Stimulated activated CD4-positive, alpha-beta T cell treated with anti-CD3 and anti-CD28 coated beads, Interleukin-1b, Interleukin-23, amount 100 ng/mL, for 24 hours (primary cell): ENCODE measurements at places on chromosomes 11 and 22.
A peak's percentile ranks its signal among the peaks of the same experiment; 100 is the strongest.

- no peak for DNase-seq
Measured at GRCh38 chr11:23687991-23688390, 808.9 kb upstream of the LUZP2 start.

- DNase-seq: no peak
Measured at GRCh38 chr11:77604281-77604680, 14.5 kb downstream of the AQP11 start.

DNA sequence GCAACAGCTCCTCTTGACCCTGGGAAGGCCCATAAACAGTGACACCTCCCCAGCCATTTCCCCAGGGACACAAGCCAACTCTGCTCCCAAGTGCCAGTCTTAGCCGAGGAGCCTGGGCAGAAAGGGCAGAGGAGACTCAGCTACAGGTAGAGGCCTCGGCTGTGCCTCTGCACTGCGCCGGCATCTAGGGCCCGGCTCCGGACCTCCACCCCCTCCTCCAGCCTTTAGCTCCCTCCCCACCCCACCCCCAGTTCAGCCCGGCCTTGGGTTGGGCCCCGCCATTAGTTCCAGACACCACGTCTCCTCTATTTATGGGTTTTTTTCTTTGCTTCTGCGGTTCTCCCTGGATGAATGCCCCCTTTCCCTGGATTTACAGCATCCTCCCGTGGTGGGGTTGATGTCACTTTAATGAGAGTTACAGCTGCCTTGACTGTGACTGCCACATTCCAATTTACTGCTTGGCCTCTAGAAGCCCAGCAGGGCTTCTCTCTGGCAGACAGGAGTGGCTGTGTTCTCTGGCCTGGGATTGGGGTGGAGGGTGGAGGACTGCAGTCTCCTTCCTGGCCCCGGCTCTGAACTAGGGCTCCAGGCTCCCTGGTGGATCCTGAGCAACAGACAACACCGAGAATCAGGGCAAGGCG lies 13.5 kb upstream of the OAF start:
- no peak for DNase-seq

GRCh38 chr11:41947392-41947791 lies 487.9 kb upstream of the LRRC4C start:
- DNase-seq: no peak

DNA sequence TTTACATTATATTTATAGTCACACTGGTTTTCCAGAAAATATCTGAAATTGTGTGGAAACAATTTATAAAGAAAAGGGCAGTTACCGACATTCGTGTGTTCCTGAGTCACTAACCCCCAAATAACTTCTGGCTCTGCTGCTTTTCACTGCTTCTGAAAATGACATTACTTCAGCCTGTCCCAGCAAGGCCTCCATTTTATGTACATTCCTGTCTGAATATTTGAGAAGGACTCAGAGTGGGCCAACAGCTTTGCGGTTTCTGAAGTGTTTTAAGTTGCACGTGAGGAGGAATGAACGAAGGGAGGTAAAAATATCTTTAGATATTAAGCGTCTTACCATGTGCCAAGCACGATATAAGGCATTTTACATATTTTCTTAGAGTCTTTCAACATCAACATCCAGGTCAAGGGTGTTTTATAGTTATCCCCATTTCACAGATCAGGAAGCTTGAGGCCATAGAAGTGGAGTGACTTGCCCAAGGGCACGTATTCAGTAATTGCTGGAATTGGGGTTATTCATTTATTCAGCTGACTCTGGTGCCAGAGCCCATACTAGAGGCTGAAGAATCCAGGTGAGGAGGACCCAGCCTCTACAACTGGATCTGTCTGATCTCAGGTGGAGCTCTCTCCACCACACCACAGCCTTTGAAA lies 30.8 kb upstream of the WNT11 start:
- no peak for DNase-seq

- no peak for DNase-seq
Measured at GRCh38 chr22:17109113-17109865, 11.9 kb downstream of the TMEM121B start.

- DNase-seq: no peak
Measured at GRCh38 chr11:112587664-112588063, 327.0 kb upstream of the PLET1 start.

DNA sequence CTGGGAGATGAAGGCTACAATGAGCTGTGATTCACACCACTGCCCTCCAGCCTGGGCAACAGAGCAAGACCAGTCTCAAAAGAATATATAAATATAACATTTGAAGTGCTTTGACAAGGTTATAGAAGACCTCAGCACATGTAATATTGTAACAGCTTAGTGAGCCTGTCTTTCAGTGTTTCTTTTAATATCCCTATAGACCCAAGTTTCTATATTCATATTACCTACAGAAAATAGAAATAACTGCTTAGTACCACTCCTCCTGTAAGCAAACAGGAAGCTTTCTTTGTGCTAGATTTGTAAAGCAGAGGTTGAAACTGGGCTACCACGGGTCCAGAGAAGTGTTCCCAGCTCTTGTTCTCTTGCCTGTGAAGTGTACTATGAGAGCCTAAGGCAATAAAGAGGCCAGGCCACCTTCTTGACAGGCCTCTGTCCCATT lies 68.2 kb downstream of the PPP2R1B start:
- no peak for DNase-seq

DNA sequence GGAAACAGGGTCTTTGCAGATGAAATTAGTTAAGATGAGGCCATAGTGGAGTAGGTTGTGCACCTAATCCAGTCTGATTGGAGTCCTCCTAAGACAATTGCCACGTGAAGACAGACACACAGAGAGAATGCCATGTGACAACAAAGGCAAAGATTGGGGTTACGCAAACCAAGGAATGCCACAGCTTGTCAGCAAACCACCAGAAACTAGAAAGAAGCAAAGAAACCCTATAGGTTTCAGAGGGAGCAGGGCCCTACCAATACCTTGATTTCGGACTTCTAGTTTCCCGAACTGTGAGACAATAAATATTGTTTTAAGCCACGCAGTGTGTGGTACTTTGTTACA lies 8.2 kb upstream of the LAYN start:
- no peak for DNase-seq

DNA sequence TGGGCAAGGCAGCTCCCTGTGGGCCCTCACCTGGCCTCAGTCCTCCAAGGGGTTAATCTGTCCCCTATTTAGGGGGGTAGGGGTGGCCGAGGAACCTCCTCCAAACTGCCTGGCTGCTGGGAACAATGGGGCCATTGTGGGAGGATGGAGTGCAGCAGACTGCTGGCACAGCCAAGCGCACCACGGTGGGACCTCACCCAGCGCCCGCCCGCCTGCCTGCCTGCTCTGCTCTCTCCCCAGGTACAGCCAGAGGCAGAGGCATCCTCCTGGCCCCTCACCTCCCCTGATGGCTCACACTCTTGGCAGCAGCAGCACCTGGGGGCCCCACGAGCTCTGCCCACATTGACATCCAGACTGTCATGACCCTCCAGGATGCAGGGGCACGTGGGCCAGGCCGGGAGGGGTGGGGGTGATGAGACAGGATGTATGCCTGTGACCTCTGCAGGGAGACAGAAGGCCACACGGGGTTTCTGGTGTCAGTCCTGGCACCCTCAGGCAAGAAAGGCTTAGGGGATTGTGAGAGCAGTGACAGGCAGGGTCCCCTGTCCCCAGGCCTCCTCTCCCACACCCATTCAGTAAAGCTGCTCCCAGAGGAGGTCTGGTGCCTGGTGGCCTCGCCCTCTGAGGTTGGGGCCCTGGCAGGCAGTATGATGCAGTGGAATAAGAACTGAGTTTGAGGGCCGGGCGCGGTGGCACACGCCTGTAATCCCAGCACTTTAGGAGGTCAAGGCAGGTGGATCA lies 11.4 kb downstream of the BCL9L start:
- no peak for DNase-seq

DNA sequence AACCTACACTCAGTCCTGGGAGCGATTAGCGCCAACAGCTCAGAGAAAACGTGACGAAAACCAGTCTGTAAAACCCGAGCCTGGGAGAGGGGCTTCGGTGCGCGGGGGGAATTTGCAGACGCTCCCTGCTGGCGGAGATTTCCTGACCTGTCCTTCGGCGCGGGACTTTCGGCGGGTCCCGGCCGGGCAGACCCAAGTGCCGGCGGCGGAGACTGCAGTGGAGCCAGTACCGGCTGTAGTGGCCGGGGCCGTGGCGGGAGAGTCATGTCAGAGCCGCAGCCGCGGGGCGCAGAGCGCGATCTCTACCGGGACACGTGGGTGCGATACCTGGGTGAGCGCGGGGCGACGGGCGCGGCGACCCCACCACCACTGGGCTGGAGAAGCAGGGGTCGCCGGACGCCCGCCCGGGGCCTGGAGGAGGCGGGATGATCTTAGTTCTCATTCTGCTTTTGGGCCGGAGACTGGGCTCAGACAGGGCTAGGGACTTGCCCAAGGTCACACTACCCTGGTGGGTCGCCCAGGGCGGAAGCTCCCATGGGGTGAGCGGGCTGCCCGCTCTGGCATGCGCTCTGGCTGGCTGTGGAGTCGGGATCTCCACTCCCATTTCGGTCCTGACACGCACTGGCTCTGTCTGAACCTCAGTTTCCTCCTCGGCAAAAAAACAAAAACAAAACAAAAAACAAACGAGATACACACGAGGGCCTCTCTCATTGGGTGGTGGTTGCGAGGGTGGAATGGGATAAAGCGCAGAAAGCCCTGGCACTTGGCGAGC lies at the start of gene MTFP1:
Gene MTFP1, plus strand, starts transcription at position 153 of the 772 bp plus-strand sequence. Its CDS starts 112 bp downstream, at position 265.
- peak; percentile 36 for DNase-seq

GRCh38 chr11:108592591-108593213 lies 866 bp downstream of the EXPH5 start:
- peak; percentile 4 for DNase-seq

DNA sequence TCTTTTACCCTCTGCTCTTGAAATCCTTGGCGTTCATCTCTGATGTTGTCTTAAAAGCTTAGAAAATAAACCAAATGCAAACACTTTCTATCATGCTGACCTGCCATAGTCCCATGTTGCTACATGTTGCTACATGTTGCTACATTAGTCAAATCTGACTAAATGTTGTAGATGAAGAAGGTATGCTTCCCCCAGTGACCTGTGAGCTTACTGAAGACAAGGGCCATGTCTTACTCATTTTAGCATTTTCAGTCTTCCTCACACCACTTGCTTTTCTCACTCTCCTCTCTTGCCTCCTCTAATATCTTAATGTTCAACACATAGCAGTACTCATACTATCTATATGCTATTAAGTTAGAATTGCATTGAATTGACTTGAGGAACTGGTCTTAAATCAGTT lies 346.4 kb upstream of the MTNR1B start:
- DNase-seq: no peak

- no peak for DNase-seq
Measured at GRCh38 chr11:72763823-72764222, 11.6 kb upstream of the ARAP1 start.

GRCh38 chr11:121318848-121319834 lies 26.6 kb downstream of the SC5D start:
- no peak for DNase-seq

DNA sequence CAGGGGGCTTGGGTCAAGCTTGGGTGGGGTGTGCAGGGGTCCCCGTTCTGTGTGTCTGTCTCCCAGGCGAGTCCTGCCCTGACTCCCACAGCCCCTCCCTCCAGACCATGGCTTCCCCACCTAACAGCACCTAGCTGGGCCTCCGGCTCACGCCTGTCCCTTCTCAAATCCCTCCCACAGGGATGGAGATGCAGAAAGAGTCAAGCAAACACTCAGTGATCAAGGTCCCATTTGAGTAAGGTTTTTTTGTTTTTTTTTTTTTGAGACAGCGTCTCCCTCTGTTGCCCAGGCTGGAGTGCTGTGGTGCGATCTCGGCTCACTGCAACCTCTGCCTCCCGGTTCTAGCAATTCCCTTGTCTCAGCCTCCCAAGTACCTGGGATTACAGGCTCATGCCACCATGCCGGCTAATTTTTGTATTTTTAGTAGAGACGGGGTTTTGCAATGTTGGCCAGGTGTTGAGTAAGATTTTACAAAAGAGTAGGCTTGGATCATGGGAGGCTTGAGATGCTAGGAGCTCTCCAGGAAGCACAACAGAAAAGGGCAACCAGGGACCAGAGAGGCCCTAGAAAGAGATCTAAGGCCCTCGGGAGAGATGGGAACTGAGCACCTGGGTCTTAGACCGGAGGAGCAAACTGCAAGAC lies 5.7 kb downstream of the APOBEC3D start:
- no peak for DNase-seq

- no peak for DNase-seq
Measured at GRCh38 chr22:27183474-27183873, 526.1 kb downstream of the MIAT start.
